Common myeloid progenitor, CD34-positive (primary cell): ENCODE measurements at places on chromosomes 4 and X.

DNA sequence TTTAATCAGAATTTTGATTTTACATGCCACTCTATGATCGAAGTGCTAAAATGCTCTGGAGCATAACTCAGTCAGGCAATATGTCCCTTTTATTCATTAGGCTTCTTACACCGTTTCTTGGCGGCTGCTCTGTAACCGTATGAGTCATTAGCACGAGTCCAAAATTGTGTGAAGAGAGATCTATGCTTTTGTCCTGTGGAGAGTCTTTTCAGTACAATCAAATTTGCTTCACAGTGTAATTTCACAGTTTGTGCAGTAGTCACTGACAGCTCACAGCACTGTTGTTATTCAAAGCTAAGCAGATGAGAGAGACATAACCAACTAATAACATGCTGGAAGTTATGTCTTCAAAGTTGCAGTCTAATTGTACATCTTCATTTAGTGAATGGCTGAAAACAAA, 167.8 kb downstream of the PCDH10 start:
- no peak overlapping the region for H3K27ac ChIP-seq
- DNase-seq, result no peak
- H3K27me3 ChIP-seq, result peaks cover 1% of the 10 kb centered on the region
- no peak overlapping the region for H3K4me3 ChIP-seq

DNA sequence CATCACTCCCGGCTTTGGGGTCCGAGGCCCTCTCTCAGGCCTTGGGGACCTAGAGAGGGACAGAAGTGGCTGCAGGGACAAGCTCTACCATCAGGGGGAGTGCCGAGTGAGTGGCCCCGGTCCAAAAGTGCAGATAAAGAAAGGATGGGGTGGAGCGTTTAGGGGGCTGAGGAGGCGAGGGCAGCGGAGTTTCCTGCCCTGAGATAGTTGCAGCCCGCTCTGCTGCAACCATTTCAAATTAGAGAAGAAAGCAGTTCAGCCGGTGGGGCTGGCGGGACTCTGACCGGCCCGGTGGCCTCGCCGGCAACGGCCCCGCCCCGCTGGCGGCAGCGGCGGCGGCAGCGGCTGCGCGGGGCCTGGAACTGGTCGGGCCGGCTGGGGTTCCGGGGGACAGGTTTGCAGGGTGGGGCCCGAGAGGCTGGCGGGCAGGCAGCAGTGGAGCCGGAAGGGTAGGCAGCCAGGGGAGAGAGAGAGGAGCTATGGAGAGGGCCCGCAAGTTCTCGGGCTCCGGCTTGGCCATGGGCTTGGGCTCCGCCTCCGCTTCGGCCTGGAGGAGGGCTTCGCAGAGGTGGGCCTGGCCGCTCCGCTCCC, 7.6 kb downstream of the DLG3 start:
- peak overlapping the region; percentile 40 for H3K4me3 ChIP-seq
- peak; percentile 65 for DNase-seq
- H3K36me3 ChIP-seq, result no peaks in the 10 kb centered on the region
- H3K27me3 ChIP-seq, result peaks cover 7% of the 10 kb centered on the region

GRCh38 chr4:44235897-44236296, 212.7 kb downstream of the KCTD8 start:
- H3K4me1 ChIP-seq, result no peaks in the 10 kb centered on the region
- DNase-seq, result no peak
- no peak overlapping the region for H3K27ac ChIP-seq
- H3K27me3 ChIP-seq, result no peaks in the 10 kb centered on the region

DNA sequence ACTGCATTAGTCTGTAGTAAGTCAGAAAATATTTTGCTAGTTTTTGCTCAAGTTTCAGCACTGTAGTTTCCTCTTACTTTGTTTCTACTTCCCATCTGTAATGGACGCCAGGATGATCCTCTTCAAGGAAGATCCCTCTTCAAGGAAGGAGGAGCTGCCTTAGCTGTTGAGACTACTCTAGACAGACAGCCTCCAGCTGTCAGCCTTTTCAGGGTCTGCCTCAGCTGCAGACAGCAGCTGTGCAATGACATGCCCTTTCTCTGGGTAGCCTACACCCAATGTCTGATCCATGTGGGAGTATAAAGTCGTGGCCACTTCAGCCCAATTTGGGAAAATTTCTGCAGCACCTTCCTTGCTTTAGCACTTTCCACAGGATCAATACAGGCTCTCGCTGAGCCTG, 281.0 kb upstream of the MAOA start:
- H3K36me3 ChIP-seq, result no peaks in the 10 kb centered on the region
- H3K27me3 ChIP-seq, result no peaks in the 10 kb centered on the region
- no peak overlapping the region for H3K4me3 ChIP-seq
- no peak overlapping the region for H3K27ac ChIP-seq
- no peaks in the 10 kb centered on the region for H3K4me1 ChIP-seq
- DNase-seq, result no peak

DNA sequence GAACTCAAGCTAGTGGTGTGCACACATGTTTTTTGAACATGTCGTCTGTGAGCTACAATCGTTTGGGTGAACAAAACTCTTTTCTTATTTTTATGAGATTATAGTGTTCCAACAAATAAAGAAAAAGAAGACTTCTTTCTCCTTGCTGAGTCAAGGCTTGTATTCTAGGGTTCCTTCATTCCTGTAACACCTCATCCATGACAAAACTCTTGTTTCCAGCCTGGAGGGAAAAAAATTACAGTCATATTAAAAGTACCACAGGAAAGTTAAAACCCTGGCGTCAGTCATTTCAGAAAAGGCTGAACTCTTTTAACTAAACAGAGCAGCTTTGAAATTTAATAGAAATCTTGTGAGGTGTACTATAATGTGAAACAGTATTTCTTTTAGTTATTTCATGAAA, 79.2 kb upstream of the BOD1L1 start:
- no peaks in the 10 kb centered on the region for H3K27me3 ChIP-seq
- peaks cover 8% of the 10 kb centered on the region for H3K4me1 ChIP-seq
- DNase-seq, result no peak
- H3K4me3 ChIP-seq, result no peak overlapping the region

GRCh38 chr4:81470456-81471297, 1.0 kb downstream of the RASGEF1B start:
- peak; percentile 85 for DNase-seq
- no peaks in the 10 kb centered on the region for H3K27me3 ChIP-seq
- peak overlapping the region; percentile 86 for H3K27ac ChIP-seq
- H3K4me3 ChIP-seq, result peak overlapping the region; percentile 93
- H3K36me3 ChIP-seq, result no peaks in the 10 kb centered on the region

- H3K4me3 ChIP-seq, result no peak overlapping the region
- H3K36me3 ChIP-seq, result no peaks in the 10 kb centered on the region
- no peaks in the 10 kb centered on the region for H3K4me1 ChIP-seq
- H3K27ac ChIP-seq, result no peak overlapping the region
- DNase-seq, result no peak
These were observed 209.6 kb downstream of the NLGN4X start for GRCh38 chrX:6019076-6019475.

DNA sequence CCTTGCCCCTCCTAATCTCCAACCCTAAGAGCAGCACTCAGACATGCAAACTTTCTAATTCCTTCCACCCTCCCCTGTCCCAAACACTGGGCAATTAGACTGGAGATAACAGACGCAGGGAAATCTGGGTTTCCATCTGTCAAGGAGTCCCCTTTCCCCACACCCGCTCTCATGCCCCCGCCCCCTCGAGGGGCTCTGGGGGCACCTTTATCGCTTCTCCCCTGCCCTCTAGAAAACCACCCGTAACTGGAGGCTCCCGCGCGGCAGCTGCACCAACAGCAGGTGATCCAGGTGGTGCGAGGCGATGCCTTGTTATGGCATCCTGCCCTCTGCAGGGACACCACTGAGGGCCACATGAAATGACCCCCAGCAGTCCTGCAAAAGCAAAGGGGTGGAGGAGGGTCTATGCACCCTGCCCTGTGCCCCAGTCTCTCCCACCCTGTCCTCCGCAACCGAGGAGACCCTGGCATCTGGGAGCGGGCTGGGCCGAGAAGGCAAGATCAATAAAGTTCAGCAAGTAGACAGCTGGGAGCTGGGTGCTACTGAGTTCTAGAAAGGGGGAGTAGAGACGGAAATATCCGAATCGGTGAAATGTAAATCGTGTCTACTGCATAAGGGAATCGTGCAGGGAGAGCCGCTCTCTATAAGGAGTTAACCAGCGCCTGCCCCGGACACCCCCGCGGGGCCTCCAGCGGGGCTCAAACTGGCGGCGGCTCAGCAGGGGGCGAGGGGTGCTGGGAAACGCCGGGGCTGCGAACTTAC, 1.6 kb downstream of the KCTD8 start:
- H3K27ac ChIP-seq, result no peak overlapping the region
- peaks cover 29% of the 10 kb centered on the region for H3K27me3 ChIP-seq
- DNase-seq, result no peak
- peak overlapping the region; percentile 60 for H3K4me3 ChIP-seq
- no peaks in the 10 kb centered on the region for H3K36me3 ChIP-seq

GRCh38 chrX:121258545-121258944, 211.1 kb downstream of the GLUD2 start:
- no peaks in the 10 kb centered on the region for H3K27me3 ChIP-seq
- H3K4me1 ChIP-seq, result no peaks in the 10 kb centered on the region
- H3K4me3 ChIP-seq, result no peak overlapping the region
- no peaks in the 10 kb centered on the region for H3K36me3 ChIP-seq
- DNase-seq, result no peak

DNA sequence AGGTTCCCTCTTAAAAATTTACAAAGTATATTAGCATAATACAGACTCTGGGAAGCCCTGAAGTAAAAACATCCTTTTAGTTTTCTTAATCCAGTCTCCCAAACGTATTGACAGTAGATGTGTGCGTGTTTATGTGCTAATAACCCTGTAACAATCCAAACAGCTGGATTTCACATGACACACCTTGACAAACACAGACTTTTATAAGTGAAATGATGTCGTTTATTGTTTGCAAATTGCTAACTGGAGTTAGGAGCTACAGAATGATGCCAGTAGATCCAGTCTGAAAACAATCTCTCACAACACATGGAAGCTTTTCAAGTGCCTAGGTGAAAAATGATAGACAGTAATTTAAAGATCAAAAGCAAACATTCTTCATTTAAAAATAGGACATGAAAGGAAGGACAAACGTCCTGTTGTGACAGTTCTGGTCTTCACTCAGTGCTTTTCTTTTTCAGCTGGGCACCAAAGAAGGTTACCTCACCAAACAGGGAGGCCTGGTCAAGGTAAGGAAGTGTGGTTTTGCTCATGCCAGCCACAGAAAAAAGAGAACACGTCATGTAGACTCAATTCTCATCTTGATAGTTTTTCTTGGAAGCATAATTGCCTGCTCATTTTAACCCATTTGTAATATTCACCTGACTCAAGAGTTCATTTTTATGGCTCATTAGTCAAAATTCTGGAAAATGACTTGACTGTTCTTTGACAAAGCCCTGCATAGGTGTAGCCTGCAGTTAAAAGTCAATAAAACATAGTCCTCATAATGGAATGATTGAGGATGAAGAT, 32.9 kb downstream of the LAMTOR3 start:
- H3K27ac ChIP-seq, result no peak overlapping the region
- peaks cover 18% of the 10 kb centered on the region for H3K36me3 ChIP-seq
- H3K27me3 ChIP-seq, result no peaks in the 10 kb centered on the region
- H3K4me3 ChIP-seq, result no peak overlapping the region

- H3K27me3 ChIP-seq, result no peaks in the 10 kb centered on the region
- DNase-seq, result no peak
- no peaks in the 10 kb centered on the region for H3K4me1 ChIP-seq
- no peaks in the 10 kb centered on the region for H3K36me3 ChIP-seq
- H3K4me3 ChIP-seq, result no peak overlapping the region
- no peak overlapping the region for H3K27ac ChIP-seq
These were observed 11.7 kb upstream of the IL21 start for GRCh38 chr4:122632396-122633143.

GRCh38 chr4:122458625-122459024, 2.1 kb upstream of the IL2 start:
- peak; percentile 84 for DNase-seq
- peaks cover 6% of the 10 kb centered on the region for H3K4me1 ChIP-seq
- no peaks in the 10 kb centered on the region for H3K27me3 ChIP-seq
- peak overlapping the region; percentile 48 for H3K4me3 ChIP-seq
- no peak overlapping the region for H3K27ac ChIP-seq

- no peak overlapping the region for H3K27ac ChIP-seq
- DNase-seq, result no peak
- H3K4me1 ChIP-seq, result no peaks in the 10 kb centered on the region
These were observed 57.7 kb upstream of the SPANXB1 start for GRCh38 chrX:140944710-140945109.

DNA sequence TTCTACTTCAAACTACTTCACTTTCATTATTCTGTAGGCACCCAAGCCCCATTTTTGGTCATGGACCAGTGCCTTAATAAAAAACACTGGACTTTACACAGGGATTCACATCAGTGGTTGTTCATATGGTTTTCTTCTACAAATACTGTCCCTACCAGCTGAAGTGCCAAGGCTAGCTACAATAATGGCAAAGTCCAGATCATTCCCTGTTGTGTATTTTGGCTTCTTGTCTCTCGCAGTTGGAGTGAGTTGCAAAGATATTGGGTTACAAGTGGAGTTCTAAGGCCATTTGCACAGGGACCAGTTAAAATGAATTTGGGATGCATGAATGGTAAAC, 16.7 kb upstream of the ANKRD17 start:
- H3K27ac ChIP-seq, result no peak overlapping the region
- no peaks in the 10 kb centered on the region for H3K4me1 ChIP-seq
- DNase-seq, result no peak
- no peak overlapping the region for H3K4me3 ChIP-seq
- no peaks in the 10 kb centered on the region for H3K36me3 ChIP-seq

DNA sequence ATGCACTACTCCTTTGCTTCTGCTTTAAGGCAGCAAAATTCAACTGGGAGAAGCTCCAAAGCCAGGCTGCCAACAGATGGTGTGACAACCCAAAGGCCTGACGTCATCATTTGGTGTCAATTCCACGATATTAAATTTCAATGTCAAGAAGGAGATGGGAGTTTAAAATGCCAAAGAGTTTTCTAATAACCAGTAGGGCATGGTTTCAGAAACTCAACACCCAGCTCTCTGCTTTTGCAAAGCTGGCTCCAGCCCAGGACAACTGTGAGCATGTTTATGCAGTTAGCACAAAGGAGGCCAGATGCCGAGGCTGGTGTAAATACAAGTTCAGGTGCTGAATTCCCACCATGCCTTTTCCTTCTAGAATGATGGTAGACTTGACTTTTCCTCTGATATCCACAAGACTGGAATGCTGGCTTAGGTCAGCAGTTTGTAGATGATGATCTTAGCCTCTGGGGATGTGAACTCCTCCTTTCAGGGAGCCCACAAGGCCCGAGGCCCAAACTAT, 67.3 kb downstream of the AFAP1 start:
- H3K36me3 ChIP-seq, result no peaks in the 10 kb centered on the region
- no peak overlapping the region for H3K27ac ChIP-seq
- DNase-seq, result no peak
- H3K4me3 ChIP-seq, result no peak overlapping the region
- no peaks in the 10 kb centered on the region for H3K4me1 ChIP-seq
- H3K27me3 ChIP-seq, result peaks cover 26% of the 10 kb centered on the region

DNA sequence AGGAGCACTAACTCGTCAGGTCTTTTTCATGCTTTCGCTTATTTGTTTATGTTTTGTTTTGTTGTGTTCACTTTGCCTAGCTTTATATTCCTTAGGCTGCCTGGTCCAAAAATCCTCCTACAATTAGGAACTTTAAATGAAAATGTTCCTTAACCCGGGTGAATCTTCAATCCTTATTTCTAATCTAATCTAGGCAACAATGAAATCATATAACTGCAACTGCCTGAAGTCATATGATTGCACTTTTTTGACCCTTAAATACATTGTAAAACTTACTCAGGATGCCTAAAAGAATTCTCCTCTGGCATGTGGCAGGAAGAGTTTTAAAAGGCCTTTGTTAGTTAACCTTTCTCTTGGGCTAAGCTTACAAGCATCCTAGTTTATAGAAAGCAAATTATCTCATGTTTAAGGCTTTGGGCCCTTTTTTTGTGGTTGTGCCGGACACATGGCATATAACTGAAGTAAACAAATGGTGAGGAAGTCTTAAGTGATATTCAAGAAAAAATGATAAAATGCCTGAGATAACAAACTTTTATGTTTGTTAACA, 279.4 kb downstream of the FAT4 start:
- H3K27me3 ChIP-seq, result no peaks in the 10 kb centered on the region
- no peak for DNase-seq
- H3K4me3 ChIP-seq, result no peak overlapping the region
- no peaks in the 10 kb centered on the region for H3K4me1 ChIP-seq
- H3K36me3 ChIP-seq, result no peaks in the 10 kb centered on the region
